ELF-1 (cell line): ENCODE measurements at places on chromosomes 6 and 20.
A peak's percentile ranks its signal among the peaks of the same experiment; 100 is the strongest.

- no peak for DNase-seq
Observed at GRCh38 chr20:38272961-38273360, 12.4 kb upstream of the KIAA1755 start.

- DNase-seq = peak; percentile 90
Observed at GRCh38 chr6:165308926-165309731, at the start of gene C6orf118. Gene C6orf118, minus strand, starts transcription at chr6:165309605. Its CDS starts 19 bp downstream, at chr6:165309586.

DNA sequence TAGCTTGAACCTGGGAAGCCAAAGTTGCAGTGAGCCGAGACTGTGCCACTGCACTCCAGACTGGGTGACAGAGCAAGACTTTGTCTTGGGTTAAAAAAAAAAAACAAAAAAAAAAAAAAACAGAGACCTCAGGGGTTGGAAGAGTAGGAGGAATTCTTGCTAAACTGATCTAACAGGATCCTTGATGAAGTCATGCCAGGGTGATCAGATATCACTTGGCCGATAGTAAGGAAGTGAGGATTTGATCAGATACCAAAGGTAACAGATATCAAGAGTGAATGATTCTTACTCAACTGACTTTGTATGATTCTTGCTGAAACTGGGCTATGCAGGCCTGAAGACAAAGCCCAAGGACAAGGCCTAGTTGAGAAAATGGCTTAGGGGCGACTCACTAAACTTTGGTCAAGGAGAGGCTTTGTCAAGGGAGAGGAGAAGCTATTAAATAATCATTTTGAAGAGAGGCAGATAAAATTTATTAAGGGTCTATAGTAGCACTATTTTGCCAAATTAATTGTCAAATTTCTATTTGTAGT lies 624.7 kb downstream of the UTRN start:
- DNase-seq = no peak

GRCh38 chr20:37726971-37727956 lies 33.4 kb downstream of the CTNNBL1 start:
- DNase-seq = peak; percentile 45

GRCh38 chr6:31209137-31209536 lies 38.7 kb upstream of the POU5F1 start:
- DNase-seq = no peak

DNA sequence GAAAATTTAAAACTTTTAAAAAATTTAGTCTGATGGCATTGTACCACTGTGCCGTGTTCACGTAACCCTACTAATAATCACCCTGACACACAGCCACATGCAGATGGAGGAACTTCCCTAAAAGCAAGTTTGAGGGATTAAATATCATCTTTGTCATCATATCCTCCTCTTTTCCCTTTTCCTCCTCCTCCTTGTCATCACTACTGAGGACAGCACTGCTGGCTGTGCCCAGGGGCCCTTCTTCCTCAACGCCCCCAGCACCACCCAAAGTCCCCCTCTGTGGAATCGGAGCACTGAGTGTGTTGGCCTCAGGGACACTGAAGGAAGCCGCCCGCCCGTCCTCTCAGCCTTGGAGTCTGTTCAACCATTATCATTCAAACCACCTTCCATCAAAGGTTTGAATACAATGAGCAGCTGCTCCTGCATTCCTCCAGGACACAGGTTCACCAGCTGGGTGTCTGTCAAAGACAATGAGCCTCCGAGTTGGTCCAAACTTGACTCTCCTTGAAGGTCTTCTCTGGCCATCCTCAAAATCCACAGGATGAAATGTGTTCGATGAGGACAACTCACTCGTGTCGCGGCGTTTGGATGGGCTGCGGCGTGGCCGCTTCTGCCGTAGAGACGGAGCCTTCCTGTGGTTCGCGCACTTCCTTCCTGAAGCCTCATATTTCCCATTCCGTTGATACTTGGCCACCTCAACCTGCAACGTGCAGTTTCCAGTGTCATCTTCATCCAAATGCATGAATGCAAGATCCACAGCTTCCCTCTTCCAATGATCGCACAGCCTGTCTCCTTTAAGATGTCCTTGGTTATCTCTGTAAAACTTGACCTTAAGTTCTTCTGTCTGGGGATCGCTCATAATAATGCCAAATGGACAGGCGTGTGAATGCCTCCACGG lies 23.3 kb downstream of the NQO2 start:
- peak; percentile 85 for DNase-seq

DNA sequence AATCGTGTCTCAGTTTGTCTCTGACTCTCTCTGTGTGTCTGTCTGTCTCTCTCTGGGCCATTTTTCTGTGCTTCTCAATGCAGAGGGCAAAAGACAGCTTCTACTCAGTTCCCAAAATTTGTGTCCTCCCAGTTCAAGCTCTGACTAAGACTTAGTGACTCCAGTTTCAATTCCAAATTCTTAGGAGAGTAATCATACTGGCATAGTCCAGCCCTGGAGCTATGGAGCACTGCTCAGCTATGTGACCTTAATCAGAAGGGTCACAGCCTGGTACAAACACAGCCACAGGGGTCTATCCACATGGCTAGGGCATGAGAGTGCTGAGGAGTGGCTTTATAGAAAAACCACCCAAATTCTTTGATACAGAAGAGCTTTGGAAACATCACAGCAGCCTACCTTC lies 91.9 kb downstream of the FOXF2 start:
- peak; percentile 18 for DNase-seq

DNA sequence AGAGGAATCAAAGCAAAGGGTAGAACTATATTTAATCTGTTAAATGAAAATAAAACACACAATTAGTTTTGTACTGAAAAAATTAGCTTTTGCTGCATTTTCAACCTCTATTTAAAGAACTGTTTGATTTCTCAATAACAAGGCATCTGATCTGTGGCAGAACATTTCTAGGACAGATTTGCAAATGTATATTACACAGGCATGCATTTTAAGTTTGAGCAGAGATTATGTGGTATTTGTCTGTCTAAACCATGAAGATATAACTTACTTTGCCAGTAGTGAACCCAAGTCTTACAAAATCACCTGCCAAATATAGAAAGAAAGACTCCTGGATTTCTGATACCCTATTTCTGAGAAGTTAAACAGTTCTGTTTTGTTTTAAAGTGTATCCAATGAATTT lies 71.9 kb downstream of the TFAP2B start:
- no peak for DNase-seq

DNA sequence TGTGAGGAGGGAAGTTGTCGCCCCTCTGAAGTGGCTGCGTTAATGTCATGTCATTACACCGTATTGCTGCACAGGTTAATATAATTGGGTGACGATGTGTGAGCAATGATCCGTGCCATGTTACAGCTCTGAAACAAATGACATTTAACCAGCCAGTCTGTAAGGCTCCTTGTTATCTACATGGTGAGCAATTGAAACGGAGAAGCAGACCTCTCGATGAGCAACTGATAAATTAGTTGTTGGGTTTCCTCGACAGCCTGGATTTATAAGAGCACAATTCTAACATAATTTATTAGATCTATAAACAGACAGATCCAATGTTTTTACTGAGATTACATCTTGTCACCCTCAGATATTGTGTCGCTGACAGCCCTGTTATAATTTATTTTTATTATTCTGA lies 49.9 kb upstream of the MAFB start:
- no peak for DNase-seq

- DNase-seq = no peak
Observed at GRCh38 chr6:37820718-37821079, 1.2 kb downstream of the ZFAND3 start.

- DNase-seq = peak; percentile 77
Observed at GRCh38 chr6:35757456-35758123, 18.8 kb upstream of the CLPSL2 start.

DNA sequence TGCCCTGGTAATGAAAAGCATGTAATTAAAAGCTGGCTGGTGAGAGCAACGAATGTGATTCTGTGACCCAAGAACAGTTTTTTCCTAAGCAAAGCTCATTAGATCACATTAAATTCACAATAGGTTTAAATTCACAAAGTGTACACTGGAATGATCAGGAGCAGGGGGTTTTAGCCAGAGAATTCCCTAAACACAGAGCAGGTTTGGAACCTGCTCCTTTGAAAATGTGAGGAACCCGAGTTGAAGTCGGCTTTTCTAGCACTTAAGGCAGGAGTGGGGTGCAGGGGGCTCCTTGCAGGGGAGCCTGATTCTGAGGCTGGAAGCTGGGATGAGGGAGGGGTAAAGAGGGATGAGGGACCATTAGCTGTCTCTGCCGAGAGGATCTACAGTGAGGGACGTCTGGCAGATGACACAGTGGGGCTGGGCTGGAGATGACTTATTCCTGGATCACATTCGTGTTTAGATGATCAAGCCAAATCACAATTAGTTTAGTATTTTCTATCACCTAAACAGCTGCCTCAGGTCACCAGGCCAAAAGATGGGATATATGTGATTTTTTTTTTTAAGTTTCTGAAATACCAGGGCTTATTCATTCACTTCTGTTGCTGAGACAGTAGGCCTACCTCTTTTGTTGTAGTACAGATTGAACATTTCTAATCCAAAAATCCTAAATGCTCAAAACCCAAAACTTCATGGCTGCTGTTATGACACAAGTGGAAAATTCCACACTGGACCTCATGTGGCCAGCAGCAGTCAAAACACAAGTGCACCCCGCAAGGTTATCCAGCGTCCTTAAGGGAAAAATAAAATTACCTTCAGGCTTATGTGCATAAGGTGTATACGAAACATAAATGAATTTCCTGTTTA lies 93.1 kb upstream of the HIVEP1 start:
- DNase-seq = peak; percentile 8

- no peak for DNase-seq
Observed at GRCh38 chr6:131049608-131050007, 13.4 kb downstream of the EPB41L2 start.

- no peak for DNase-seq
Observed at GRCh38 chr6:13538084-13538483, 36.3 kb upstream of the SIRT5 start.

- no peak for DNase-seq
Observed at GRCh38 chr6:46378882-46379416, 112.3 kb downstream of the RCAN2 start.

GRCh38 chr6:156956286-156956685 lies 179.1 kb downstream of the ARID1B start:
- DNase-seq = no peak

DNA sequence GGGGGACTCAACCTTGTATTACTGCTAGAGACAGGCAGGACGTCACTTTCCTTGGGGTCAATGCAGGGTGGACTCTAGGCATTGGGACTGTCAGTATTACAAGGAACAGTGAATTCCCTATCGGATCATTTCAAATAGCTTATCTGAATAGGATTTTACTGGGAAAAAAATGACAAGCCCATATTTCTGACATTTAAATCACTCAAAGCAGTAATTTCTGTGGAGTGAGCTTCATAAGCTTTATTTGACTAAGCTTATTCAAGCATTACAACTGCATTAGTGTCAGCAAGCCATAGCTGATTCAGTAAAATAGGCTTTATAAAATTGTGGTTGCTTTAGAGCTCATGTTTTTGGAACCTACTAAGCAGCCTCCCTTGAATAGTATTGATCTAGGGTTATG lies 44.3 kb downstream of the TRDN start:
- DNase-seq = no peak

GRCh38 chr6:28943223-28943556 lies 19.4 kb upstream of the TRIM27 start:
- DNase-seq = no peak

DNA sequence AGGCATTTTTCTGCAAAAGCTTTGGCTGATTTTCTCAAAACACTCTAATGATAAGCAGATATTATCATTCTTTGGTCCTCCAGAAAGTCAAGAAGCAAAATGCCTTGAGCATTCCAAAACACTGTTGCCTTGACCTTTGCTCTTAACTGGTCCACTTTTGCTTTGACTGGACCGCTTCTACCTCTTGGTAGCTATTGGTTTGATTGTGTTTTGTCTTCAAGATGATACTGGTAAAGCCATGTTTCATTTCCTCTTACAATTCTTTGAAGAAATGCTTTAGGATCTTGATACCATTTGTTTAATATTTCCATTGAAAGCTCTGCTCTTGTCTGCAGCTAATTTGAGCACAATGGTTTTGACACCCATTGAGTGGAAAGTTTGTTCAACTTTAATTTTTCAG lies 35.6 kb upstream of the SDHAF4 start:
- DNase-seq = no peak

DNA sequence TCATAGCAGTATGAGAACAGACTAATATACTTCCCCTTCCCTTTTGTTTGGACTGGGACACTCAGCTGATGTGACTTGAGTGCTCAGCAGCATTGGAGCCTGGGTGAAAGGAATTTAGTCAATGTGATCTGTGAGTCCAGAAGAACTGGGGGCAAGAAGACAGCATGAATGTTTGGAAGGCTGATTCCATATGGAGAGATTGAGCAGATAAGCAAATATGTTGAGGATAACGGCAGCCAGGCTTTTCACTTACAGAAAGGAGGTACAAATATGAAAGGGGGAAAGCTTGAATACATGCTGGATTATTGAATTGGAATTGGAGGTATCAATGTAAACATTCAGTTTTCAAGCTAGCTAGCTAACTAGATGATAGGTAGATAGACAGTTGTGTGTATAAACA lies 37.8 kb upstream of the SMAP1 start:
- DNase-seq = no peak

DNA sequence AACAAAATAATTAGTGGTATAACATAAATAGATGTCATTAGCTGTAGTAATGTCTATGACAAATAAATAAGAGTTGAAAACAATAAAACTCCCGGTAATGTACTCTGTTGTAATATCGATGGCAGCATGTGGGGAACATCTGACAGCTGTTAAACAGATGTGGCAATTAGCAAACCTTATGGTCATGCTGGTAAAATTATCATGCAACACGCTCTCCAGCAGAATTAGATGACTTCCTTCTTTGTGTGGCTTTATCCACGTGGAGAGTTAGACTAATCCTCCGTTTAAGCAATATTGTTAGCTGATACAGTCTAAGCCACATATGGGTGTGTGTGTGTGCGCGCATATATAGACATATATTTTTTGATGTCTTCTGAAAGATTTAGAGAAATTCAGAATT lies 77.7 kb upstream of the ZFP64 start:
- DNase-seq = no peak

DNA sequence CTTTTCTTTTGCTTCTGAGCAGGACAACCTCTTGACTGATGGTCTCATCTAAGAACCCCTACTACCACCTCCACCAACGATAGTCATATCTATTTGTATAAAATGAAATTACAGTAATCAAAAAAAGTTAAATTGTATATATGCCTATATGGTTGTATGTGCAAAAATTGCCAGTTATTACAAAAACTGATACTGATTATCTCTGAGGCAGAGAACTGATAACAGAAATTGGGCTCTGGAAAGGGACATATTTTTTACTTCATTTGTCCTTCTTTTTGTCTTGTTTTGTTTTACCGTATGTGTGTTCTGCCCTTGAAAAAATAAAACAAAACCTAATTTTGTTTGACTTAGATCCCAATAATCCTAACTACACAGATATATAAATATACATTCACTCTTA lies 574.4 kb upstream of the NOX3 start:
- no peak for DNase-seq

DNA sequence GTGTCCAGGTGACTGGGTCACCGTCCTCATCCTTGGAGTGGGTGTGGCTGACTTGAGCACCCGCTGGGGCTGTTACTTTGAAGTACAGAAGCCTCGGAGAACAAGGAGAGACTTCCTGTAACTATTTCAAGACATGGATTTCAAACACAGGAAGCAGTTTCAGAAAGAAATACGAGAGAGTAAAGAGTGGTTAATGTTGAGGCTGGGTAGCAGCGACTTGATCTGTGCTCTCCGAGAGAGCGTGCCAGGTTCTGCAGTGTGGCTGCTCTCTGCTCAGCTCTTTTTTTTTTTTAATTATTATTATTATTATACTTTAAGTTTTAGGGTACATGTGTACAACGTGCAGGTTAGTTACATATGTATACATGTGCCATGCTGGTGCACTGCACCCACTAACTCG lies 17.5 kb upstream of the EFCAB8 start:
- DNase-seq = no peak

- peak; percentile 43 for DNase-seq
Observed at GRCh38 chr20:60749804-60750602, 502.1 kb upstream of the CDH4 start.

- no peak for DNase-seq
Observed at GRCh38 chr6:80541181-80541580, 434.7 kb downstream of the BCKDHB start.
